SHP77 treated with DMSO at 0.1 percent for 48 hours (cell line): ENCODE measurements at places on chromosomes 2 and 18.
A peak's percentile ranks its signal among the peaks of the same experiment; 100 is the strongest.

- peak; percentile 36 for DNase-seq
Observed at GRCh38 chr18:58057291-58057965, 13.4 kb downstream of the NEDD4L start.

DNA sequence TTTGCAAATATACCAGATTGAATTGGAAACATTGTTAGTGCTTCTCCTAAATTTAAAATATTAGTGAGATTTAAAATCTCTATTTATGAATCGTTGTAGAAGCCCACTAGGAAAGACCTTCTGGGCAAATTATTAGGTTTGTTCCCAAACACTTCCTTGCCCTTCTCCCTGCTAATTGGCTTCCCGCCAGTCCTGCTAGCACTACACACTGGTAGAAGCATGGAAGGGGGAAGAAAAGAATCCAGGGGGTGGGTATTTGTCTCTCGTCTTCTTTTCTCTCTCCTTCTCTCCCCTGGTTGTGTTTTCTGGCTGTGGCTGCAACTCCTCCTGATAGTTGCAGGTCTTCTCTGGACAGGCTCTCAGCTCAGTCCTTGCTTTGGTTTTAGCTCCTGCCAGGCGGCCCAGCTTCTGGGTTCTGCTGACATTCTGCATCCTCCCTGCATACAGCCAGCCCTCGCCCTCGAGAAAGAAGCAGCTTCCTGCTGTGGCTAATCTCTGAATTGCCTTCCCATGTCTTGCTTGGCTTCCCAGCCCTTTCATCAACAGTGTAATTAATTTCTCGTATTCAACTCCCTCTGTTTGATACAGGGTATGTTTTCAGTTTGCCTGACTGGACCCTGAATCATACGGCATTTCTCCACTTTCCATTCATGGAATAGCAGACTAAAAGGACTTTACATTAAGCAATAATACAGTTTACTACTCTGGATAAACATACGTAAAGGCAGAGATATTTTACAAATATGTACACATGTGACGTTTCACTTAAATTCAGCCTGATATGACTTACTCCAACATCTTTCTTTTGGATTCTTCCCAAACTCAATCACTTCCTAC, 6.9 kb upstream of the PARD3B start:
- DNase-seq, result no peak

- no peak for DNase-seq
Observed at GRCh38 chr2:127173057-127173456, 47.0 kb downstream of the CYP27C1 start.

DNA sequence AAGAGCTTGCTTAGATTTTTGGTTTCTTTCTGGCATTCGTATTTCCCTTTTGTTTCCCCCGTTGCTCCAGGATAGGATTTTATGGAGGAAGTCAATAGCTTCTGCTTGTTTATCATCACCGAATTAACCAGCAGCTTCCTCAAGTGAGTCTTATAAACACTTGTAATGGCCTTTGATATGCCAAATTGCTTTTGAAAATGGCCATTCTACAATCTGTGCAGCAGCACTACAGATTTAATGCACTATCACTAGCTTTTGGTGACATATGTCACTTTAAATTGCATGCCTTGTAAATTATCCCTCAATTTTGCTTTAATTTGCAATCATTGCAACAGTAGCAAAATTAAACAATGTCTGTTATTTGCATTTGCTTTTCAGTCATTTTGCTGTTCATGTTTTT, 774.7 kb downstream of the METTL4 start:
- DNase-seq, result no peak

GRCh38 chr2:74772046-74772445, 61.9 kb upstream of the HK2 start:
- DNase-seq, result no peak

DNA sequence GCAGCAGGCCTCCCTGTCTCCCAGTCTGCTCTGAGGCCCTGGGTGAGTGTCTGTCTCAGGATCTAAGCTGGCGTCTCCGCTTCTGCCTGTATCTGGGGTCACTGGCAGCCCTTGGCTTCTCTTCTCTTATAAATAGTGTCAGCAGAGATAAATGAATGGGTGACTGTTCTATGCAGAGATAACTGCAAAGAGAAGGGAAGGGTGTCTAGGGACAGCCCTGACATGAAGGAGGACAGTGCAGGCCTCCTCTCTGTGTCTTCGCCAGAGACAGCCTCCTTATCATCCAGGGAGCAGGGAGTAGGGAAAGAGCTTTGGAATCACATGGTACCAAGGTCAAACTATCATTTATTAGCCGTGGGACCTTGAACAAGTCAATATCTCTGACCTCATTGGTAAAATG, 28.3 kb upstream of the GMPPA start:
- no peak for DNase-seq

DNA sequence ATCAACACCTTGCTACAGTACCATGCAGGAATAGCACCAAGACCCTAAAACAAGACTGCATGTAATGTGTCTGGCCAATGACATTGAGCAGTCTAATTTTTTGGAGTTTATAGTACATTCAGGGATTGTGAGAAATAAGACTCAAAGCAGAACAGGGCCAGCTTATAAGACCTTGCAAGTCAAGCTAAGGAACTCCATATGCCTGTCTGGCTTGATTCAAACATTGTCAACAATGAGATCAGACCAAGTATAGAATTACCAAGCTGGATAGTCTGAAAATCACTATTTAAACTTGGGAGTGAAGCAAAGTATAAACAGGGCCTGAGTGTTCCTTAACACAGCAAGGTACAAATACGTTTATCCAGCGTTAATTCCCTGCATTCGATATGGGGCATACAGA, 370.9 kb downstream of the CNTNAP5 start:
- DNase-seq, result no peak

DNA sequence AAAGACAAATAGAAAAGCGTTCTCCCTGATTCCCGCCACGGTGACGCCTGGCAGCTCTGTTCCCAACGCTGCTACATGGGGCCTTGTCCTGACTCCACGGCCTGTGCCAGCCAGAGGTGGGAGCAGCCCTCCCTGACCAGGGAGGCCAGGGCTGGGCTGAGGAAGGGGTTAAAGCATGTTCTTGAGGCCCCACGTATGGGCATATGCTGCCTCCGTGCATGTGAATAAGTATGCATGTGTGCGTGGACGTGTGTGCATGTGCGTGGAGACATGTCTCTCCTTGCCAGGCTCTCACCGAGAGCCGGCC, 1.6 kb upstream of the SNED1 start:
- DNase-seq, result no peak

DNA sequence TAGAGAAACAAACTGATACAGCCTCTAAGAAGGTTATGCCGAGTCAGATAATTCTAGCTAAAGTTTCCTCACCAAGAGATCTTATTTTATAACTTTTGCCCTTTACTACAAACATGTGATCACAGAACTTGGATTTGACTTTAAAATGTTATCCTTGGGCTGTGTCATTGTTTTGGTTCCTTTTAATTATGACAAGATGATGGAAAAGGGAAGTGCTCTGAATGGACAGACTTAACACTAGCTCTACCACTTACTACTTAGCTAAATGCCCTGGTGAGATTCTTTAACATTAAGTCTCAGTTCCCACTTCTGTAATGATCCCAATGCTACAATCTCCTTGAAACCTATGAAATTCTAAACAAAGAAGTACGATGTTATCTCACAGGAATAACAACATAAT, 69.9 kb downstream of the RTTN start:
- no peak for DNase-seq
